ENCODE measurements at places on chromosomes 1 and 21.

DNA sequence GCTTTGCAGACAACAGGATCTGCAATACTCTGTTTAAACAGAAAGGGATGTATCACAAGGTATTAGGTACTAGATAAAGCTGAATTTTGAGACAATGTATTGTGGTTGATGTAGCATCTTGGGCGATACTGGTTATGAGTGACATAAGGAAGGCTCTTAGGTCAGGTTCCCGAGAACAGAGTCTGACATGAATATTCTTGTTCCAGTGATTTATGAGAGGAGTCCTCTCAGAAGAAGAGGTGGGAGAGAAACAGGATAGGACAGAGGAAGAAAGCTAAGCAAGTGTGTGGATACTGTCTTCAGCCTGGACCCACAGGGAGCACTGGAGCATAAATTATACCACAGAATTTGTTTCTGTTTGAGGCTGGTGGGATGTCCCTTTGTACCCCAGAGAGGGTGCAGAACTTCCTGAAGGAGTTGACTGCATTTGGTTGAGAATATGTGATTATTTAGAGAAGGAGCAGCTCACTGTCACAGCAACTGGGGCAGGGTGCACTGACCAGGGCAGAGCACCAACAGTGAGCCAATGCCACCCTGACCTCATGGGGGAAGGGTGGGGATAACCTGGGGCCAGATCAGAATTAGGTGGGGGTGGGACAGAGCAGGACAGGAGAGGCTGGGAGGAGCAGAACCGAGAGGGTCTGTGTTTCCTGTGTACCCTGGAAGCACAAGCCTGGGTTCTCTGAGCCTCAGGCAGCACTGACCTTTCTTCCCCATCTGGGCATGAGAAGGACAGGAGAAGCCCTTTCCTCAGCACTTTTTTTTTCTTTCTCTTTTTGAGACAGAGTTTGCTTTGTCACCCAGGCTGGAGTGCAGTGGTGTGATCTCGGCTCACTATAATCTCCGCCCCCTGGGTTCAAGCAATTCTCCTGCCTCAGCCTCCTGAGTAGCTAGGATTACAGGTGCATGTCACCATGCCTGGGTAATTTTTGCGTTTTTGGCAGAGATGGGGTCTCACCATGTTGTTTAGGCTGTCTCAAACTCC lies 36.3 kb upstream of the SLC6A9 start:
- no peak for DNase-seq

DNA sequence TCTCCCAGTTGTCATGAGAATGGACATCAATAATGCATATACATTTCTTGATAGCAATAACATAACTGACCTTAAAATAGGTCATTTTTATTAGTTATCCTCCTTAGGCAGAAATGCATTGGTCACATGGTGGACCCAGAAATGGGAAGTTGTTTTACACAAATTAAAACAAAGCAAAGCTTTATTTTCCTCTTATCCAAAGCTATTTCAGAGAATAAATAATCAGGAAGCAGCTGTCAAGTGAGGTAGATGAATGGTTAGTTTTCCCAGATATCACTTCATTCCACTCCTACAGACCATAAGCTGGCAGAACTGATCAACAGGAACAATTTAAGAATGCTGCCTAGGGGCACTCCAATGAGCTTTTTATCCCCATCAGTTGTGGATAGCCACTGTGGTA lies 16.0 kb upstream of the OLIG1 start:
- no peak for DNase-seq

DNA sequence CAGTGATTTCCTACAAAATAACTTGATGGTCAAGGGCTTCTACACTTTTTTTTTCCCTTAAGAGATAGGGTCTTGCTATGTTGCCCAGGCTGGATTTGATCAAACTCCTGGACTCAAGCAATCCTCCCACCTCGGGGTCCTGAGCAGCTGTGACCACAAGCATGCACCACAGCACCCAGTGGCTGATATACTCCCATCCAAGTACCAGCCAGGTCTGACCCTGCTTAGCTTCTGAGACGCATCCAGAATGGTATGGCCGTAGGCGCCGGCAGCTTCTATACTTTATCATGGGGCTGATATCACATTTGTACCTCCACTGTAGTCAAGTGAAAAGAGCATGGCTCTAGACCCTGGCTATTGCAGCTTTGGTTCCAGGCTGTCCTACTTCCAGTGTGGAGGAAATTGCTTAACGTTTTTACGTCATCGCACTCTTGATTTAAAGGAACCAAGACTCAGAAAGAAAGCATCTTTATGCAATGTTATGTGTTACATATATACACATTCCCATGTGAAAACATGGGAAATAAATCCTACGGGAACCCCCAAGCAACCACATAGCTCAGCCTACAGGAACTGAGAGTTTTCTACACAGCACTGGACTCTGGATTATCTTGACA lies 39.5 kb downstream of the PDPN start:
- no peak for DNase-seq

DNA sequence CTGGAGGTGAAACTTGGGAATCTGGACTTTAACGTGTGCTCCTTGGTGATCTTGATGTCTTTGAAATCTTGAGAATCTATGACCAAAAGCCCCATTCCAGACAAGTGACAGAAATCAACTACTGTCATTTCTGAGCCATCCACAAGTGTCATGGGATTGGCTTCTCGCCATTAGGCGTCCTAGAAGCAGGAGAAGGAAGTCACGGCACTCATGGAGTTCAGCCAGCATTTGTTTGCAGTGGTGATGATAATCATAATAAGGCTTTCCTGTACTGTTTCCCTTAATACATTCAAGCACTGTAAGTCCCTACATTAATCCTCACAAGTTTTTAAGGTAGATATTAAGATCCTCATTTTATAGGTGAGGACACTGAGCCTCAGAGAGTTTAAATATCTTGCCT lies 11.9 kb downstream of the F5 start:
- DNase-seq: no peak

DNA sequence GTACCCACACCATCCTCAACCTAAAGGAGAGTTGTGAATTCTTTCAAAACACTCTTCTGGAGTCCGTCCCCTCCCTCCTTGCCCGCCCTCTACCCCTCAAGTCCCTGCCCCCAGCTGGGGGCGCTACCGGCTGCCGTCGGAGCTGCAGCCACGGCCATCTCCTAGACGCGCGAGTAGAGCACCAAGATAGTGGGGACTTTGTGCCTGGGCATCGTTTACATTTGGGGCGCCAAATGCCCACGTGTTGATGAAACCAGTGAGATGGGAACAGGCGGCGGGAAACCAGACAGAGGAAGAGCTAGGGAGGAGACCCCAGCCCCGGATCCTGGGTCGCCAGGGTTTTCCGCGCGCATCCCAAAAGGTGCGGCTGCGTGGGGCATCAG lies 638 bp upstream of the OLIG2 start:
- DNase-seq: no peak

GRCh38 chr1:62840555-62840954 lies 56.6 kb downstream of the ATG4C start:
- no peak for DNase-seq

DNA sequence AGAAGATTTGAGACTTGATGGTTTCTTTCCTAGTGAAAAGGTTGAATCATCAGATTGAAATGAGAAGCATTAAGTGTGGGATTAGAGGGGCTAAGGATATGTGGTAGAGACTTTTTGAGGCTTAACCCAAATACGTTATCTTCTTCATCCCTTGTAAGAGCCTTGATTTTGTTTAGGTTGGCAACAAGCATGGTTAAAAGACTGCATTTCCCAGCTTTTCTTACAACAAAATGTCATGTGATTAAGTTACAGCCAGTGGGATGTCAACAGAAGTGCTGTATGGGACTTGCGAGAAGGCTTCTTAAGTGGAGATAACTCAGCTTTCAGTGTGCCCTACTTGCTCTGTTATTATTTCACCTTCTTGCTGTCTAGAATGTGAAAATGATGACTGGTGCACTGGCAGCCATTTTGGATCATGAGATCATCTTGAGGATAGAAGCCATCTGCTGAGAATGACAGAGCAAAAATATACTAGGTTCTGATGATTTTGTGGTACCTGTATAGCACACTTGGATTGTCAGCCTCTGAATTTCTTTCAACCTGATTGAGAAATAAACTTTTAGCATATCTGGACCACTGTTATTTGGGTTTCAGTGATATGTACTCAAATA lies 41.3 kb upstream of the GNG12 start:
- no peak for DNase-seq

DNA sequence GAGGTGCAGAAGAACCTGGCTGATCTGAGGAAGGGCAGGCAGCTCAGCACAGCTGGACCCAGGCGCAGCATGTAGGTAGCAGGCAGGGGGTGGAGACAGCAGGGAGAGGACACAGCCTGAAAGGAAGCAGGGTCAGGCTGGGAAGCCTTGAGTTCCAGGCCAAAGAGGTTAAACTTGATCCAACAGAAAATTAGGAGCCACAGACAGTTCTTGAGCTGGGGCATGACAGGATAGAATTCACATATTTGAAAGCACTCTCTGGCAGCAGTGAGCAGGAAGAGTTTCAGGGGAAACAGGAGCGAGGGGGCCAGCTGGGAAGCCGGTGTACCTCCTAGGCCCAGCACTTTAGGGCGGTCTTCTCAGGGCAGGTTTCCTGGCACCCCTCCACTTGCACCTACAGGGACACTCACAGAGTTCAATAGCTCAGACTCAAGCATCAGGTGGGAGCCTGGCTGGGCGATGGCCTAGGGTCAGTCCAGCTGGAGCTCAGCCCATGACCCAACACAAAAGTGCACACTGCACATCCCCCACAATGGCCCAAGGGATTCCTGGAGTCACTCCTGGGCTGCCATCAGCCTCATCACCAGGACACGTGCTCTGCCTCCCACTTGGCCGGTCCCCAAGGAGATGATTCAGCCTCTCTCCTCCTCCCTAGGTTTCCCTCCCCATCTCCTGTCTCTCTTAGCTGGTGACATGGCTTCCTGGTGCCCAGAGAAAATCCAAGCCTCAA lies 22.7 kb downstream of the MATN1 start:
- no peak for DNase-seq

DNA sequence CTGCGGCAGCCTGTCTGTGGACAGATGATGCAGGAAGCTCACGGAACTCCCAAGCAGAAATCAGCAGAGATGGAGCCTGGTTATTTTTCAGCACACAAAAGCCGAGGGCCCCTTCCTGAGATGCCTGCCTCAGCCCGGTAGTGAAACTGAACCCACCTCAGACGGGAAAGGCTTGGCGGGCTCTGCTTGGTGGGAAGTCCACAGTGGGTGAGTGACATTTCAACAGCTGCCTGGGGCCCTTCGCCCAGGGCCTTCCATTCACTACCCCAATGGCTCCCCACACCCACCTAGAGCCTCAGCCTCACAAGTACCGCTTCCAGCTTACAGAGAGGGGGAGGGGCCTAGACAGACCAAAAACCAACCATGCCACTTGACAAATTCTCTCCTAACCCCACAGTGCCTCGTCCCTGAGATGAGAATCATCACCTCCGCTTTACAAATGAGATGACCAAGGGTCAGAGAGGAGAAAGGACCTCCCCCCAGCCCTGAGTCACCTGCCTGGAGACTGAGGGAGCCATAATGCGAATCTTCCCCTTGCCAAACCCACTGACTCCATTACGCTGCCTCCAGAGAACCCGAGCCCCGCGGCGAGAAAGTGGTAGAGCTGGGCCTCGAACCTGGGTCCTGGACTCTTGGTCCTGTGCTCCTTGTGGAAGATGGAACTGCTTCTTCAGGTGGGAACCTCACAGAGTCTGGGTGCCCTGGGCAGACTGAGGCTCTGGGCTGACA lies 3.4 kb upstream of the ECE1 start:
- no peak for DNase-seq

GRCh38 chr1:156760796-156761104 lies 6.6 kb upstream of the PRCC start:
- no peak for DNase-seq

DNA sequence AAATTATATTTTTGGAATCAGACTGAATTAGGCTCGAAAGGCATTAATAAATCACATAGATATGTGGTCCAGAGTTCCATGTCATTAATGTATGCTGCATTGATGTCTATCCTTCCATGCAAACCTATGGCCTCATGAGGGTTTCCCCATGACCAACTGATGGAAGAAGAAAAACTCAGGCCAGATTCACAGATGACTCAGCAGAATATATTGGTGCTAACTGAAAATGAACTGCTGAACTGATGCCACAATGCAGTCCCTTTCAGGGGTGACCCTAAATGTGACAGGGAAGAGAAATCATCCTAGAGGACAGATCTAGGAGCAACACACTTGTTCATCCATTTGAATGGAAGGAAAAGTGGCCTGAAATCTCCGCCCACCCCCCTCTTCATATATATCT lies 110.5 kb upstream of the KCND3 start:
- DNase-seq: no peak

DNA sequence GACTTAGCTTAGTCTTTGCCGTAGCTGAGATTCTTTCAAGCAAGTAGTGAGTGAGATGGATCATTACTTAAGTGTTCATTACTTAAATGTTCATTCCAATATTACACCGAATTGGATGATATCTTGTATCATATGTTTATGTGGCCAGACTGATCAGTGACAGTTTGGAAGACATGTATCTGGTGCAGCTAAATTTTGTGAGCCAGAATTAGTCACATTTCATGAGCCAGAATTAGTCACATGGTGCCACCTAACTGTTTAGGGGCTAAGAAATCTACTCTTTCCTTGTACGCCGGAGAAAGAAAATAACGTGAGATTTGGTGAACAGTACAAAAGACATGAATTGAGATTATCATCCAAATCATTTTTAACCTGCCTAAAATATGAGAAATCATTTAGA lies 355.6 kb downstream of the USP25 start:
- no peak for DNase-seq

- DNase-seq: no peak
Measured at GRCh38 chr1:153456396-153456795, 4.1 kb downstream of the S100A7 start.

DNA sequence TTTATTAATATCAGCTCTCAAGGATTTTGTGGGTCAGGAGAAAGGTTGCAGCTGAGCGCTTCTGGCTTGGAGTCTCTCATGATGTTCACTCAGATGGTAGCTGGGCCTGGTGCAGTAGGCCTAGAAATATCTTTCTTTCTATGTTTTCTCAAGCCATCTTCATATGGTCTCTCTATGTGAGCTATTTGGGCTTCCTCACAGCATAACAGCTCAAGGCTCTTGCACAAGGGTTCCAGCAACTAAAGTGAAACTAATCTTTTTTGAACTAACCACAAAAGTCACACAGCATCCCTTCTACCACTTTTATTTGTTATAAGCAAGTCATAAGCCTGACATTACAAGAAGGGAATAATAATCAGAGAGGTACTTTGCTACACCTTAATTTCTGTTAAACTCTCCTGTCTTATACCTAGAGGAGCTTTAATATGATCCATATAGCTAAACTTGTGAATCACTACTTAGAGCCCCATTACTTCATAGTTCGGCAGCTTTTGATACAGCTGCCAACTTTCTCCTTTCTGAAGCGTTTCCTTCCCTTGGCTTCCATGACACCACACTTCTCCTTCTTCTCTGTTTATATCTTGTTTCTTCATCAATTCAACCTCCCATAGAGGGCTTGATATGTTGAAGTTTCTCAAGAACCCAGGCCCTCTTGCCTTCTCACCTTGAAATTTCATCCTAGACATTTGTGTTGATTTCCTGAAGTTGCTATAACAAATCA lies 720.2 kb downstream of the LTN1 start:
- no peak for DNase-seq

DNA sequence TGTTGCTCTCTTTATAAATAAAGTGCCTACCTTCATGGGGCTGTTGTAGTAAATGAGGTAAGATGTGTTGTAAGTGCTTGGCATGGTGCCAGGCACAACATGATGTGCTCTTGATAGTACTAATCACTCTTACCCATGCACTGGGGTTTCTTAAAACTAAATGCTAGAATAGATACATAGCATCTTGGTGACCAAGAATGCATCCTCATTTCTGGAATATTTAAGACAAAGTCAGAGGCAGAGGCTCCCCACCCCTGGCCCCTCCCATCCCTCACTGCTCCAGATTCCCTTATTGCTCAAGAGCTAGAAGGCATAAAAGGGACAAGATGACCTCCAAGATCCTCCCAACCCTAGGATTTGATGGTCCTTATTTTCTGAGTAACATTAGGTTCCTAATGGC lies 61.3 kb downstream of the GLUL start:
- DNase-seq: no peak
